ENCODE measurements at places on chromosomes 3 and 15.

DNA sequence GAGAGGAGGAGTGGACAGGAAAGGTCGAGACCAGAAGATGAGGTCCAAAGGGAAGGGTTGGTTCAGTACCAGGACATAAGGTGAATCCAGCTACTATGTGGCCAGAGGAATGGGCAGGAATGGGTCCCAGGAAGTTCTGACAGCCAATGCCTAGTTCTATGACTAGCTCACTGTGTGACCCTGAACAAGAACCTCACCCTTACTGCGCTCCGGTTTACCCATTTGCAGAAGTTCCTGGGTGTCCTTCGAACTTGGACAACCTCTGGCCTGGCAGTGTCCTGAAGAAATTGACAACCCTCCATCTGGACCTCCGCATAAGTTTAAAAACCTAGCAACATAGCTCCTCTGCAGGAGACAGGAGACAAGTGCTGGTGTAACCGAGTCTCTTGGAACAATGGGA lies 12.2 kb upstream of the PSTPIP1 start:
- no peak for DNase-seq

DNA sequence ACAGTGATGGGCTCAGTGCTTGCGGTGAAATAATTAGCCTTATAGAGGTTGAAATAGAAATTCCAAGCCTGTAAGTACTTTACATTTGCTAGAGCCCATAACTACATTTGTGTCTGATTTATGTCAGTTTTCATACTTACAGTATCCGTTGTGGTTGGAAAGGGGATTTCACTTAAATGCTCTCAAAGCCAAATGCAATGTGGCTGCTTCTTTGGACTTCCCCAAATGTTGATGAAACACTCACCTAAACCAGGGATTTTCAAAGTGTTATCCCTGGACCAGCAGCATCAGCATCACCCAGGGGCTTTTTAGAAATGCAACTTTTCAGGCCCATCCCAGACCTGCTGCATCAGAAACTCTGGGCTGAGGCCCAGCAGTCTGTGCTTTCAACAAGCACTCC lies 378.7 kb downstream of the MCTP2 start:
- DNase-seq = no peak

GRCh38 chr3:175585898-175586297 lies 726.8 kb downstream of the NAALADL2 start:
- DNase-seq = no peak

- no peak for DNase-seq
Measured at GRCh38 chr3:64267721-64268604, 42.7 kb upstream of the PRICKLE2 start.

DNA sequence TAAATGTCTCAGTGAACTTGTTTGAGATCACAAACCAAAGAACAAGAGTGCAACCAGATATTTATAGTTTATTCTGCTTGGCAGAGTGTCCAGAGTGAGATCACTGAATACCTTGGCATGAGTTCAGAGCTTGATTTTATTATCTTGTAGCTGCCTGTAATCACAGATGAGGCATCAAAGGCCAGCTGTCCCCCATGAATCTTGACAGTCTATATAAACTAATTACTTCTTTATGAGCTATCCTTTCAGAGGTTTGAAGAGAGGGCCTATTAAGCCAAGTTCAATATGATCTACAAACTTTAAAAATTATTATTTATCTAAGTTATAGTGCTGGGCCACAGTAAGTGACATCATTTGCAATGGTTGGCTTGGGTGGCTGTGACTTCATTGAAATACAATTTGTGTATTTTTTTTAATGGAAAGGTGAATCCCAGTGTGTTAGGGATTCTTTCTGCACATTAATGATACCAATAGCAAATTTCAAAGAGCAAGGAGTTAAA lies 251.5 kb downstream of the CLSTN2 start:
- no peak for DNase-seq
